Glomerular endothelial cell (primary cell): ENCODE measurements at places on chromosomes 3 and 15. TPM values are rescaled to one million over a fixed set of nuclear protein-coding genes. Genes with fewer than 3 reads are reported as not detected.

PLA2G4F gene
- total RNA-seq = not detected in 2 replicates

EFCAB12 gene
- under 0.01 and 0.12 TPM in 2 replicates for total RNA-seq

SLC12A1 gene
- not detected in 2 replicates for total RNA-seq

CCDC32 gene
- total RNA-seq = 26.9 and 44.0 TPM in 2 replicates

LRRIQ4 gene
- total RNA-seq = not detected in 2 replicates

NMNAT3 gene
- total RNA-seq = 0.68 and 1.5 TPM in 2 replicates

TSPAN3 gene
- 287 and 425 TPM in 2 replicates for total RNA-seq

RNU5B-1 gene
- not detected in 2 replicates for total RNA-seq

MME gene
- 11.6 and 25.1 TPM in 2 replicates for total RNA-seq

SERINC4 gene
- total RNA-seq = not detected in 2 replicates

PLCH1 gene
- total RNA-seq = 1.2 TPM in 1 of 2 replicates, not detected in the other

GXYLT2 gene
- total RNA-seq = 2.7 and 4.8 TPM in 2 replicates

IL17RC gene
- total RNA-seq = 22.1 and 26.1 TPM in 2 replicates

NEDD4 gene
- total RNA-seq = 29.3 and 39.3 TPM in 2 replicates
